ENCODE measurements at places on chromosomes 6 and 20.

DNA sequence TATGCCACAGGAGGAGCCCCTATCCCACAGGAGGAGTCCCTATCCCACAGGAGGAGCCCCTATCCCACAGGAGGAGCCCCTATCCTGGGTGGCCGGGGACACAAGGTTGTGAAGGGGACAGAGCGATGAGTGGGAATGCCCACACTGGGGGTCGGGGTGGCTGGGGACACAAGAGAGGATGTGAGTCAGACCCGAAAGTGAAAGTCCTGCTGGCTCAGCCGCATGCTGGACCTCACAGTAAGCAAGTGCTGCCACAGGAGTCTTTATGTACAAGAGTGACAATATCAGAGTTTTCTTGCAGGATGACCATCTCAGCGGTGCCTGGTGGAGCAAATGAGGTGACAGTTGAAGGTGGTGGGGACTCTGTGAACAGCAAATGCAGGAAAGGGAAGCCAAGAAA lies 93.7 kb downstream of the PSMB1 start:
- DNase-seq, result no peak

GRCh38 chr6:164014346-164015087 lies 600.0 kb downstream of the QKI start:
- DNase-seq, result no peak

- DNase-seq, result no peak
Observed at GRCh38 chr20:49603209-49603627, 35.3 kb upstream of the PTGIS start.

GRCh38 chr20:30593572-30593971 lies 663.9 kb upstream of the DEFB115 start:
- DNase-seq, result no peak

DNA sequence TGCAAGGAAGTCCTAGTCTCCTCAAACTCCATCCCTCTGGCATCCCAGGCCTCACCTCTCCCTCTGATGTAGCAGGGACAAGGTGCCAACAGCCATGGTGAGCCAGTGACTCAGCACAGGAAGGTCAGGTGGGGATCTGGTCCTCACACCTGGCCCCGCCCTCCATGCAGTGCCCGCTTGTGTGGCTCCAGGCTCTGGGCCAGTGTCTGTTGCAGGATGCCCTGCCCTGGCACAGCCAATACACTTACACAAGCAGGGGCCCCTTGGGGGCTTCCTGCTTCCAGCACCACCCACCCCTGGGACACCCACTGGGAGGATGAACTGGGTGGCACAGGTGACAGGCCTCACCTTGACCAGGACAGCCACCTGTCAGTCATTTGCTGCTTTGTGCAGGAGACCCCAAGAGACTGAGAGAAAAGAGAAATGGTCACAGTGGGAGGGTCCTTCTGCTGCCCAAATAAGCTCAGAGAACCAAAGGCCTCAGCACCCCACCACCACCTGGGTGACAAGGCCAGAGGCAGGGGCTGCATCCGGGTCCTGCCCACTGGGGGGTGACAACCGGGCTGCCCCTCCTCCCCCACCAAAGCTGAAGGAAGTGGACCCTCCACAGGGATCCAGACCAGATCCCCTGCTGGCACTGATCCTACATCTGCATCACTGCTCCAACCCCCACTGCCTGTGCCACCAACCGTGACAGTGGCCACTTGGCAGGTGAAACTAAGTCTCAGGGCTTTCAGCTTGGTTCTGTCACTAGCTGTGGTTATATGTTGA lies 658.8 kb upstream of the DEFB115 start:
- no peak for DNase-seq

DNA sequence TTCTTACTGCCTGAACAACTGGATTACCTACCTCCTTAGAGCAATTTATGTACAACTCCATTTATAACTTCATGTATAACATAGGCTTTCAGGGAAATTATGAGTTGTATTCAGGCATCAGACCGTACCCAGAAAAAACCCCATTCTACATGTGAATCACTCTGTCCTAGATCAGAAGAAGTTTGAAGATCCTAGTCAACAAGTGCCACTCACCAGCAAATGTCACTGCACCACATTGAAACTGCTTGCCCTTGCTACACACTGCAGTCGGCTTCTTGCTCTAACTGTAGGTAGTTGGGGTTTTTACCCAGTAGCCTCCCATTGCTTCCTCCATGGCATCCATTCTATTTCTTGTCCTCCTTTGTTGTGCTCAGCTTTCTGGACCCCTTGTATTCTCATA lies 132.4 kb downstream of the DNAH8 start:
- DNase-seq, result no peak

- no peak for DNase-seq
Observed at GRCh38 chr6:56223995-56224394, 23.4 kb downstream of the COL21A1 start.

- no peak for DNase-seq
Observed at GRCh38 chr6:168209420-168209819, 110.2 kb downstream of the DACT2 start.

DNA sequence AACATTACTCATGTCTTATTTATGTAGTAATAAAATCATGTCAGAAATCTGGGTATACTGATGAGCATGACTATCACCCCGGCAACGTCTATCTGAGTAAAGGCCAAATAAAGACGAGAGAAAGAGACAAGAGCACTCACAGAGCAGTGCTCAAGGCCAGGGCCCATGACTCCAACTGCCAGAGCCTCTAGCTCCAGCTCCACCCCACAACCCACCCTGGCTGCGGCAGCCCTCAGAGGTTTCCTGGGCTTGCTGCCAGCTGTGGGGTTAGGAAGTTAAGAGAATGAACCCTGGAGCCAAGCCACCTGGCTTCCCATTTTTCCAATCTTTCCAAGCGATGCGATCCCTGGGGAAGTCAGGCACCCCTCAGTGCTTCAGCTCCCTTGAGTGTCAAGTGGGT lies 92.0 kb upstream of the PAX1 start:
- no peak for DNase-seq

DNA sequence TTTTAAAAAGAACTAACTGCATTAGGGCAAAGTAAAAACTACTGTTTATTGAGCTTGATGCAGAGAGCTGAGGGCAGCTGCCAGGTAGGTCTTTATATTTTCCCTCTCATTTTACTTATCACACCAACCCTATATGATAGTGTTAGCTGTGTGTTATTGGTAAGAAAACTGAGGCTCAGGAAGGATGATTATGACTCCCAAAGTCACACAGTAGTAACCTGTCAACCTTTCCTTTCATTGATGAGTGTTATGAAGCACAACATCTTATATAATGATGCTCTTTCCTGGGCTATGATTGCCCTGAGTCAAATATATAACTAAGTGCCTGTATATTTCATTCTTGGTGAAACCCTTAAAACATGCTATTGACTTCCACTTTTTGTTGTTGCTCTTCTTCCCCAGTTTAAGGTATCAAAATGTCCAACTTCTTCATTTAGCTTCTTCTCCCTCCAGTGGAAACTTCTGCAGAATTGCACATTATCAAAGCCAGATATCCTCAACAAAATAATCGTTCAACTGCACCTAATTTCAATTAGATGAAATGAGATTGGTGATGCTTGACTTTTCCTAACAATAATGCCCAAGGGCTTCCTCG lies 8.1 kb downstream of the GFOD1 start:
- DNase-seq, result no peak

DNA sequence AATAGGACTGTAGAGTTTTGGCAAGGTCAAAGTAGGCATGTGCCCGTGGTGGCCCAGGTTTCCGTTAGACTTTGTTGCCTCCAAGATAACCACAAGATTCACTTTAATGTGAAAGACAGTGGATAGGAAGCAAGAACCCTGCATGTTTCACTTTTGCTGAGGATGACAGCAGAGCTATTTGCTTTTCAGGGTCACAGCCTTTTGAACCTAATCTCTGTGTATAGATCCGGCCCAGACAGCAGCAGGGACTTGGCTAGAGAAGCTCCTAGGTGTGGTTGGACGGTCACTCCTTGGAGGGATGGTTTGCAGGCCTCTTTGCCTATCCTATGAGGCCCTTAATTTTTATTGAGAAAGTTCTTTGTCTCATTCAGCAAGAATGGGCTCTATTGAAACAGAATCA lies 538.8 kb downstream of the HACE1 start:
- DNase-seq, result no peak

GRCh38 chr6:29919506-29920445 lies 22.6 kb upstream of the HLA-A start:
- no peak for DNase-seq

DNA sequence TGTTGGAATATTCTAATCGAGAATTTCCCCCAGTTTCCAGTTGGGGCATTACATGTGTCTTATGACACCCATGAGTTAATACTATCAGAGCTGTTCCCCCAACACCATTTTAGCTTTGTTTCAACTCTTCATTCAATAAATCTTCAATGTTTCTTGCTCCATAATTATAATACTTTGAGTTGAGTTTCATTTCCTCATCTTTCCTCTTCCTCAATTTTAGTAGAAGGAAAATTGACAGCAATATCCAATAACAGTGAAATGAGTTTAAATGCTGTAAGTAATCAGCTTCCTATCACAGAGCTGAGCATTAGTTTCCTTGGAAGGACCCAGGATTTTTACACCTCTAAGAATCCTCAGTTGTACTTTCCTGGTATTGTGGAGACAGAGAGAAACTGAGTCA lies 1.0 kb upstream of the STMND1 start:
- no peak for DNase-seq

GRCh38 chr20:36010076-36010475 lies 41.7 kb downstream of the CNBD2 start:
- no peak for DNase-seq

DNA sequence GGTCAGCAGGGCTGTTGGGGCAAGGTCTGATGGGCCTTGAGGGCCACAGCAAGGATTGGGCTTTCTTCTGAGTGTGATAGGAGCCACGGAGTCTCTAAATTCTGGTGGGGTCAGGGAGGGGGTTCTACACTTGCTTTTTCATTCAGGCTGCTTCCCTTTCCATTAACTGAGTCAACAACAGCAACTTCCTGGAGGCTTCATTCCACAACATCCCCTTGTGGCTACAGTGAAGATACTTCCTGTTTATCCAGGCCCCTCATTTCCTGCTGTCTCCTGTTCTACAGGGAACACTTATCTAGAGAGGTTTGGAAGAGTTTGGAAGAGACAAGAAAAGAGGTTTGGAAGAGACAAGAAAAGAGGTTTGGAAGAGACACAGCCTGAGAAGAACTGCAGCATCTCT lies 144.8 kb upstream of the ENPP5 start:
- DNase-seq, result no peak

- DNase-seq, result no peak
Observed at GRCh38 chr6:166743406-166744222, 116.6 kb upstream of the RPS6KA2 start.

DNA sequence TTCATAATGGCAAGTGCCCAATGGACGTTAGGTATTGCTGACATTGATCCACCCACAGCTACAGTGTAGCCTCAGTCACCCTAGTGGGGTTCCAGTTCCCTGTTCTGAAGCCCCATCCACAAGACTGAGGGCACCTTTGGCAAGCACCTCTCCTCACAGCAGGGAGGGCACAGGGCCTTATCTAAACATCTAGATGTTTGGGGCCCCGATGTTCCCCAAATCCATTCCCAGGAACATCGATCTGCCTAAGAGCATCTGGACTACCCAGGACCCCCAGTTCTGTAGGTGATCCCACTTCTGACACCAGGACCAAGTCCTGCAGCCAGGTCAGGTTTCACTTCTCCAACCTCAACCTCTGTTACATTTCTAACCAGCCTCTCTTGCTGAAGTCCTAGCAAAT lies 10.6 kb downstream of the APCDD1L start:
- DNase-seq, result no peak

DNA sequence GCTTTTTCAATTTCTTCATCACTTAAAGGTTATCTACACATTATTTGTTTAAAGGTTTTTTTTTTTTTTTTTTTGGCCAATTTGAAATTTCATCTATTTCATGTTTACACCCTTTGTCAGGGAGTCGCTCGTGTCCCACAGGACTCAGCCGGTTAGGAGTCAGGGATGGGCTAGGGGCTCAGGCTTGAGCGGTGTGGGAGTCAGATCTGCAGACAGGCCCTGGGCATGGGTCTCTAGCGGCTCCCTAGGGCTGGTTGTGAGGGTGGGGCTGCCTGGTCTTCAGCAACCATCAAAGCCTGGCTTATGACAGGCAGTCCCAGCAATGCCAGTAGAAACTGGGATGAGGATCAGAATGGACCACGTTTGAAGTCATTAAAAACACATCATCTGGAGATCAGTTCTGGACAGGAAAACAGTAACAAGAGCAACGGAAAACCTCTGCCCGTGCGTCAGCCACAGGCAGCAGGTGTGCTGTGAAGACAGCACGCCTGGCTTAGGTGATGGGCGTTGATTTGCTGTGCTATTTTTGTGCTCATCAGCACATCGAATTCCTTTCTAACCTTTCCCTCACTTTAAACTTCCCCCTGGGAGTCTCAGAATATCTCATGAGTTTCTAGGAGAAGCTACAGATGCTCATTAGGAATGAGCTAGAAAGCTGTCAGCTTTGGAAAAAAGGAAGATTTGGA lies 91.3 kb upstream of the MPC1 start:
- no peak for DNase-seq

GRCh38 chr6:6330407-6330806 lies 9.9 kb upstream of the F13A1 start:
- no peak for DNase-seq

DNA sequence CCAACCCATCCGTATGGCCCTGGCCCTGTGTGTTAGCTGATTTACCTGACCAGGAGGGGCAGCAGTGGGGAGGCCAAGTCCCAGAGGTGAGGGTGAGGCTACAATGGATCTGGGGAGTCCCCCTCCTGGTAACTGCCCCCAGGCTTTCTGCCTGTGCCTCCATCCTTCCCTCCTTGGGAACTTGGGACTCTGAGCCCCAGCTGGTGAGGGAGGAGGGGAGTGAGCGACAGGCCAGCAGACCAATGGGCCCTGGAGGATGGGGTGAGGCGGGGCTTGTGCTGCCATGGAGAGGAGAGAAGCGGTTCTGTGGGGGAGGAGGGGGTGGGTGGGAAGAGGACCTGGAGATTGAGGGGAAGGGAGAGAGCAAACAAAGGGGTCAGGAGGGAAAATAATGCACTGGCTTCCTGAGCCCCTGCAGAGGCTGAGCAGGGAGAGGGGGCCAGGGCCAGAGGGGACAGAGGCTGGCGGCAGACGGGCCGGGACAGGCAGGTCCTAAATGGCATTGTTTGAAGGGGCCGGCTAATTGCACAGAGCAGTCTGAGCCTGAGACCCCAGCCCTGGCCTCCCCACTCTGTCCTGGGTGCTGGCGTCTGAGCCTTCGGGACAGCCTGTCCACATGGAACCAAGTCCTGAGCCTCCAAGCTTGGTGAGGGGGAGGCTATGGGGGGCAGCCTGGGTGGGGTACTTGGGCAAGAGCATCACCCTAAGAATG lies 17.5 kb downstream of the DNMT3B start:
- DNase-seq, result no peak

GRCh38 chr20:60269573-60270162 lies 311.4 kb downstream of the CDH26 start:
- DNase-seq, result no peak

GRCh38 chr6:133203344-133203697 lies 37.8 kb upstream of the EYA4 start:
- no peak for DNase-seq

GRCh38 chr20:62578294-62578897 lies 63.9 kb upstream of the SLCO4A1 start:
- no peak for DNase-seq
